ENCODE measurements at places on chromosomes 7 and 10. TPM values are rescaled to one million over a fixed set of nuclear protein-coding genes. Genes with fewer than 3 reads are reported as not detected.

FFAR4 gene
- total RNA-seq, result not detected

CPA2 gene
- not detected for total RNA-seq

CXCL12 gene
- 0.13 TPM for total RNA-seq

MPP7 gene
- 22.7 TPM for total RNA-seq

CDK14 gene
- total RNA-seq, result 1.7 TPM

GRCh38 chr10:103246324-103246723 lies 637 bp downstream of the RPEL1 start:
- H3K27me3 ChIP-seq, result peaks cover 23% of the 10 kb centered on the region
- no peak for DNase-seq
- H3K36me3 ChIP-seq, result no peaks in the 10 kb centered on the region
- H3K27ac ChIP-seq, result no peak overlapping the region

GRCh38 chr10:17128261-17128660 lies 1.4 kb downstream of the CUBN start:
- H3K27me3 ChIP-seq, result peaks cover 8% of the 10 kb centered on the region
- H3K4me1 ChIP-seq, result peaks cover 6% of the 10 kb centered on the region
- H3K36me3 ChIP-seq, result no peaks in the 10 kb centered on the region
- no peak for DNase-seq

- DNase-seq, result no peak
- H3K27ac ChIP-seq, result no peak overlapping the region
- no peak overlapping the region for H3K4me3 ChIP-seq
- H3K36me3 ChIP-seq, result peaks cover 5% of the 10 kb centered on the region
These were observed 69.5 kb upstream of the CHST15 start for GRCh38 chr10:124162774-124163354.

DNA sequence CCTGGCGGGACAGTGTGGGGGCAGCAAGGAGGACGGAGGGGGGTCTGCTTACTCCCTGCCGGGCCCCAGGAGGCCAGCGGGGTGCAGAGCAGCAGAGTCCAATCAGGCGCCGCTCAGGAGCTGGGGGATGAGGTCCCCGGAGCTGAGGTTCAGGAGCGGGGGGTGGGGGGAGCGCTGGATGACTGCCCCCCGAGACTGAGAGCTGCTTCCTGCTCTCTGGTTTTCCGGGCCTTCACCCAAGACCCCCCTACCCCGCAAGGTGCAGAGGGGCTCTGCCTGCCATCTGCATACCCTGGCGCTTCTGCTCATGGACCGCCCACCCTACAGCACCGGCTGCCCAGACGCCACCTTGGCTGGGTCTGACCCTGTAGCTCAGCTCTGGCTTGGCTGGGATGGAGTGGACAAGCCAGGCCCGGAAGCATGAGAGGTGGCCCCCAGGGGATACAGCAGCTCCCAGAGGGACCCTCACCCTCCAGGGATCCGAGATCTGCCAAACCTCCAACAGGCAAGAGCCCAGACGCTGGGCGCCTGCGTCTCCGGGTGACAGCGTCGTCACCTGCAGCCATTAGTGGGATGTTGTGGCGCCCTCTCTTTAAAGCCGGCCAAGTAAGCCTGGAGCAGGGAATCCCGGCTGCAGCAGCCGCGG lies 930 bp downstream of the KNDC1 start:
- H3K36me3 ChIP-seq, result no peaks in the 10 kb centered on the region
- no peaks in the 10 kb centered on the region for H3K4me1 ChIP-seq
- no peak overlapping the region for H3K27ac ChIP-seq
- peaks cover 9% of the 10 kb centered on the region for H3K27me3 ChIP-seq

- H3K4me1 ChIP-seq, result peaks cover 81% of the 10 kb centered on the region
- no peaks in the 10 kb centered on the region for H3K27me3 ChIP-seq
- no peak for DNase-seq
- peak overlapping the region; percentile 100 for H3K27ac ChIP-seq
- H3K4me3 ChIP-seq, result peak overlapping the region; percentile 98
- peaks cover 10% of the 10 kb centered on the region for H3K36me3 ChIP-seq
These were observed 13.9 kb downstream of the TSPAN14 start for GRCh38 chr10:80468002-80468401.

DNA sequence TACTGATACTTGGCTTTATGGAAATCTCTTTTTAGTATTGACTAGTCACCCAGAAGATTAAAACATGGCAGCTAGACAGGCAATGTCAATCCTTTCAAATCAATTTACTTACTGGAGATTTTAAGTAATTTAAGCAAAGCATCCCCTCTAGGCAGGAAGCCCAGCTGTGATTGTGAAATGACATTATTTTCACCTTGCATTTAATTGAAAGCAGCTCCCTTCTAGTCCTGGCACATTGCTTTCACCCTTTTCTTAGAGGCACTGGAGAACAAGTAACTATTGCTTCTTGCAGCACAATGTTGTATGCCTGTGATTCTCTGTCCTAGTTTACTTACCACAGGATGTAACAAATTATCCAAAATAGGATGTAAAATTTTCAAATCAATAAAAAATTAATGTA lies 13.3 kb downstream of the ST7 start:
- no peaks in the 10 kb centered on the region for H3K36me3 ChIP-seq
- H3K4me3 ChIP-seq, result no peak overlapping the region
- peaks cover 12% of the 10 kb centered on the region for H3K4me1 ChIP-seq
- H3K27me3 ChIP-seq, result peaks cover 6% of the 10 kb centered on the region

GRCh38 chr7:11829954-11830353 lies 2.0 kb downstream of the THSD7A start:
- no peak overlapping the region for H3K27ac ChIP-seq
- DNase-seq, result no peak
- no peak overlapping the region for H3K4me3 ChIP-seq
- H3K4me1 ChIP-seq, result peaks cover 3% of the 10 kb centered on the region
- peaks cover 3% of the 10 kb centered on the region for H3K36me3 ChIP-seq

DNA sequence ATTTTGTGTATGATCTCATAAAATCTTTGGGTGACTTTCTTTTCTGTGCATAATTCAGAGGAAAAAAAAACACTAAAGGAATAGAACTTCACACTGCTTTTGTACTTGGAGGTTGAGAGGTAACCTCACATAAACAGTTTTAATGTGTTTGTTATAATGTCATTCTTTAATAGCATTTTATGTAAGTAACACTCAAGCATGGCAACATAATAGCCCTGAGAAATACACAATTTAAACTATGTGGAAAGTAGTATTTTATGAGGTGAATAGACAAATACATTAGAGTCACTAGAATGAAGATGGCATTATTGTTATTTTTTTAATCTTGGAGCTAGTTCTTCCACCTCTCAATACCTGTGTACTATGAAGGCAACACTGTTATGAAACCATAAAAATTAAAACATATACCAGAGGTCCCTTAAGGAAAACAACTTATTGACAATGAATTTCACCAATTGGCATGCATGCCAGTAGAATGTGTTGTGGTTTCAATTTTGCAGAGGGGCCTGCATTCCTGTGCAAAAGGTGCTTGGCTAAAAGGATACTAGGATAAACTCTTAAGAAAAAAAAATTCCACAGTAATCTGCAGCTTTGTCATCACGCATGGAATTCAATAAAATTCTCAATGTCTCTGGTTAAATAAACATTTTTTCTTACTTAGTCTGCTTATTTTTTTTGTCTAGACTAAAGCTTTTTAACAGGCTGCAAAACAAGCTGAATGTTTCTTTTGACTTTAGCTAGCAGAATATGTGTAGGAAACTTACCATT lies 102.5 kb downstream of the CD36 start:
- no peaks in the 10 kb centered on the region for H3K4me1 ChIP-seq
- H3K27me3 ChIP-seq, result no peaks in the 10 kb centered on the region
- no peak overlapping the region for H3K27ac ChIP-seq
- H3K36me3 ChIP-seq, result no peaks in the 10 kb centered on the region
- H3K4me3 ChIP-seq, result no peak overlapping the region

GRCh38 chr7:31020161-31020560 lies 31.9 kb upstream of the ADCYAP1R1 start:
- no peaks in the 10 kb centered on the region for H3K36me3 ChIP-seq
- peaks cover 46% of the 10 kb centered on the region for H3K4me1 ChIP-seq
- no peaks in the 10 kb centered on the region for H3K27me3 ChIP-seq
- no peak for DNase-seq
- peak overlapping the region; percentile 47 for H3K27ac ChIP-seq

- H3K27me3 ChIP-seq, result peaks cover 50% of the 10 kb centered on the region
- DNase-seq, result no peak
- H3K27ac ChIP-seq, result no peak overlapping the region
- no peak overlapping the region for H3K4me3 ChIP-seq
These were observed 139.0 kb downstream of the TACC2 start for GRCh38 chr10:122127943-122128342.

DNA sequence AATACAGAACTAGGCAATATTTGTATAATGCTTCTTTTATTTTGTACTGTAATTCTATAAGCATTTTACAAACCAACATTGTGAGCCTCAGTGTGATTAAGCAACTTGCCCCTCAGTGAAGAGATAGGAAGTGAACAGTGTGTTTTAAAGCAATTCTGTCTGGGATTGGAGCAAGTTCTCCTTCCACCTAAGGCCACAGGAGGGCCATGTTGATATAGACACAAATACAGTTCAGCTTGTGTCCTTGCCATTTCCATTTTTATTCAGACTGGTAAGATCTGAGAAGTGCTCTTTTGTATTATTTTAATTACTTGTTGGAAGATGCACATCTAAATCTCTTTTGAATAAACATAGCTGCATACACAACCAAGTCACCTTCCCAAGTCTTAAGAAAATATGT lies 416.3 kb upstream of the COBL start:
- no peaks in the 10 kb centered on the region for H3K36me3 ChIP-seq
- H3K4me1 ChIP-seq, result no peaks in the 10 kb centered on the region
- H3K27ac ChIP-seq, result no peak overlapping the region
- DNase-seq, result no peak

DNA sequence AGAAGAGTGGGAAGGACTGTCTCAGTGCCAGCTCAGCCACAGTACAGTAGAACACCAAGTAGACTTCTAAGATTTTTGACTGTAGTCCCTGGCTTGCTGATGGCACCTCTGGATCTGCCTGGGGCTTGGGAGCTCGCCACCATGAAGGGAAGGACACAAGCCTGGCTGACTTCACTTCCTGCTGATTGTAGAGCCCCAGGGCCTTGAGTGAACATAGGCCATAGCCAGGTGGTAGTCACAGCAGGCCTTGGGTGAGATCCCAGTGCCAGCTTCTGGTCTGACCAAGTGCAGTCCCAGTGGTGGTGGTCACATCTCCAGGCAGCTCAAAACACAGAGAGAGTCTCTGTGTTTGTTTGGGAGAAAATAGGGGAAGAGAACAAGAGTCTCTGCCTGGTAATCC lies 57.6 kb upstream of the HBP1 start:
- no peak overlapping the region for H3K27ac ChIP-seq
- no peak overlapping the region for H3K4me3 ChIP-seq
- no peaks in the 10 kb centered on the region for H3K36me3 ChIP-seq

DNA sequence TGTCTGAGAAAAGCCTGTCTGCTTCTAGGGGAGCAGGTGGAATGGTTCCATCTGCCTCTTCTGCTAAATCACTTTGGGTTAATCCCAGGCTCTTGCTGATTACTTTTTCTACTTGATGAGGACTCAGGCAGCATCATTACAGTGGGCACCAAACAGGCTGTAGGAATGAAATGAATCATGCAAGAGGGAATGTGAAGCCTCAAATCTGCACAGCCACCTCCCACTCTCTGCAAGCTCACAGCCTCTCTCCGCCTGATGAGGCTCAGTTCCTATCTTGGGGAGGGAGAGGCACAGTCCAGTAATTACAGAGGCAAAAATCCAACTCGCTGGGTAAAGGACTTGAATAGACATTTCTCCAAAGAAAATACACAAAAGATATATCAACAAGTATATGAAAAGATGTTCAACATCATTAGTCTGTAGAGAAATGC lies 34.0 kb downstream of the HSPA12A start:
- peaks cover 52% of the 10 kb centered on the region for H3K27me3 ChIP-seq
- H3K4me1 ChIP-seq, result peaks cover 3% of the 10 kb centered on the region
- no peaks in the 10 kb centered on the region for H3K36me3 ChIP-seq
- DNase-seq, result no peak
- H3K4me3 ChIP-seq, result no peak overlapping the region

GRCh38 chr10:110547139-110547761 lies 20.2 kb upstream of the SMC3 start:
- H3K27me3 ChIP-seq, result peaks cover 13% of the 10 kb centered on the region
- DNase-seq, result no peak
- no peak overlapping the region for H3K4me3 ChIP-seq
- H3K4me1 ChIP-seq, result peaks cover 6% of the 10 kb centered on the region
- H3K27ac ChIP-seq, result peak overlapping the region; percentile 67

GRCh38 chr7:77409005-77409738 lies 7.0 kb downstream of the GSAP start:
- no peaks in the 10 kb centered on the region for H3K36me3 ChIP-seq
- peaks cover 2% of the 10 kb centered on the region for H3K4me1 ChIP-seq
- H3K27ac ChIP-seq, result peak overlapping the region; percentile 16
- no peak overlapping the region for H3K4me3 ChIP-seq

GRCh38 chr7:11527707-11528106 lies 304.3 kb downstream of the THSD7A start:
- H3K4me1 ChIP-seq, result no peaks in the 10 kb centered on the region
- no peaks in the 10 kb centered on the region for H3K27me3 ChIP-seq
- no peak for DNase-seq
- no peaks in the 10 kb centered on the region for H3K36me3 ChIP-seq
- no peak overlapping the region for H3K4me3 ChIP-seq
- H3K27ac ChIP-seq, result no peak overlapping the region

- no peak overlapping the region for H3K4me3 ChIP-seq
- peaks cover 50% of the 10 kb centered on the region for H3K27me3 ChIP-seq
- H3K4me1 ChIP-seq, result peaks cover 7% of the 10 kb centered on the region
- peaks cover 2% of the 10 kb centered on the region for H3K36me3 ChIP-seq
These were observed 155.3 kb downstream of the C10orf105 start for GRCh38 chr10:71564194-71564820.

GRCh38 chr10:68023292-68023691 lies 51.8 kb downstream of the HERC4 start:
- H3K36me3 ChIP-seq, result peaks cover 13% of the 10 kb centered on the region
- H3K27me3 ChIP-seq, result no peaks in the 10 kb centered on the region
- H3K4me3 ChIP-seq, result no peak overlapping the region
- DNase-seq, result no peak
- no peaks in the 10 kb centered on the region for H3K4me1 ChIP-seq

DNA sequence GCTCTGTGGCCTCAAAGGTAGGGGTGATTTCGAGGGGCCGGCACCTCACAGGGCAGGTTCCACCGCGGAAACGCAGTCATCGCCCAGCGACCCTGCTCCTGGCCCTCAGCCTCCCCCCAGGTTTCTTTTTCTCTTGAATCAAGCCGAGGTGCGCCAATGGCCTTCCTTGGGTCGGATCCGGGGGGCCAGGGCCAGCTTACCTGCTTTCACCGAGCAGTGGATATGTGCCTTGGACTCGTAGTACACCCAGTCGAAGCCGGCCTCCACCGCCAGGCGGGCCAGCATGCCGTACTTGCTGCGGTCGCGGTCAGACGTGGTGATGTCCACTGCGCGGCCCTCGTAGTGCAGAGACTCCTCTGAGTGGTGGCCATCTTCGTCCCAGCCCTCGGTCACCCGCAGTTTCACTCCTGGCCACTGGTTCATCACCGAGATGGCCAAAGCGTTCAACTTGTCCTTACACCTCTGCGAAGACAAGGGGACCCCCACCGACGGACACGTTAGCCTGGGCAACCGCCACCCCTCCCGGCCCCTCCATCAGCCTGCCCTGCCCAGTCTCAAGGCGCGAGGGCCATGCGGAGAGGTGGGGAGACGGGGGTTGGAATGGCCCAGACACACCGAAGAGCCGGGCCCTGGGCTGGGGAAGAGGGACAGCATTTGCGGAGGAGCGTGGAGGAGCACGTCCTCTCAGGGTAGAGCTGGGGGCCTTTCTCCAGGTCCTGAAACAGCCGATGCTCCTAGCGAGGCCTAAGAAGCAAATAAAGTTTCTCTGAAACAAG lies 6.0 kb downstream of the SHH start:
- no peak overlapping the region for H3K27ac ChIP-seq
- peaks cover 8% of the 10 kb centered on the region for H3K4me1 ChIP-seq
- no peak for DNase-seq
- H3K36me3 ChIP-seq, result no peaks in the 10 kb centered on the region
- peaks cover 47% of the 10 kb centered on the region for H3K27me3 ChIP-seq

GRCh38 chr10:78963074-78964034 lies 105.4 kb upstream of the ZMIZ1 start:
- no peak overlapping the region for H3K4me3 ChIP-seq
- DNase-seq, result no peak
- H3K27me3 ChIP-seq, result no peaks in the 10 kb centered on the region

All from T-helper 17 cell (primary cell).